ENCODE measurements at places on chromosomes 5 and 9. TPM values are rescaled to one million over a fixed set of nuclear protein-coding genes. Genes with fewer than 3 reads are reported as not detected.

- no peaks in the 10 kb centered on the region for H3K4me1 ChIP-seq
- H3K27me3 ChIP-seq = no peaks in the 10 kb centered on the region
- peaks cover 36% of the 10 kb centered on the region for H3K36me3 ChIP-seq
- H3K4me3 ChIP-seq = no peak overlapping the region
- H3K27ac ChIP-seq = no peak overlapping the region
These were observed 54.1 kb downstream of the PSMB7 start for GRCh38 chr9:124361128-124361527.

GRCh38 chr9:112404508-112404932 lies 24.6 kb downstream of the HSDL2 start:
- no peaks in the 10 kb centered on the region for H3K4me1 ChIP-seq
- no peak overlapping the region for H3K4me3 ChIP-seq
- no peak for DNase-seq
- no peaks in the 10 kb centered on the region for H3K27me3 ChIP-seq
- no peak overlapping the region for H3K27ac ChIP-seq
- H3K36me3 ChIP-seq = peaks cover 35% of the 10 kb centered on the region

GRCh38 chr9:92749071-92749933 lies 15.3 kb downstream of the BICD2 start:
- H3K27me3 ChIP-seq = no peaks in the 10 kb centered on the region
- no peaks in the 10 kb centered on the region for H3K36me3 ChIP-seq
- DNase-seq = no peak
- peaks cover 31% of the 10 kb centered on the region for H3K4me1 ChIP-seq
- H3K27ac ChIP-seq = peak overlapping the region; percentile 9

DNA sequence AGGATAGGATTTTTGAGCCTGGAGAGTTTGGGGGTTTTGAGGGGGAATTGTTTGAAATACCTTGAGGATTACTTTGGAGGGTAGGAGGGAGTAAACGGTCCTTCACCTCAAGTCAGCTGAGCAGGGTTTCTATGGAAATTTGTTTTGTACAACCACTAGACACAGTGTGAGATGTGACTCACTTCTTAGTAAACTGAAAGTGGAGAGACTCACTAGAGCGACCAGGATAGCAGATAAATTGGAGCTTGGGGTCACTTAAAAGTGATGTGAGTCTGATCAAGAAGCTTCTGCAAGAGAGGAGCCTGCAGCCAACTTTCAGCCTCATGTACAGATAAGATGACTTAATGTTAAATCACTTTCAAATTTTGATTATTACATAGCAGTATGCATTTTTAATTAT lies 1945.9 kb upstream of the NUDT12 start:
- H3K27me3 ChIP-seq = no peaks in the 10 kb centered on the region
- no peak overlapping the region for H3K27ac ChIP-seq
- DNase-seq = no peak
- no peaks in the 10 kb centered on the region for H3K36me3 ChIP-seq

DNA sequence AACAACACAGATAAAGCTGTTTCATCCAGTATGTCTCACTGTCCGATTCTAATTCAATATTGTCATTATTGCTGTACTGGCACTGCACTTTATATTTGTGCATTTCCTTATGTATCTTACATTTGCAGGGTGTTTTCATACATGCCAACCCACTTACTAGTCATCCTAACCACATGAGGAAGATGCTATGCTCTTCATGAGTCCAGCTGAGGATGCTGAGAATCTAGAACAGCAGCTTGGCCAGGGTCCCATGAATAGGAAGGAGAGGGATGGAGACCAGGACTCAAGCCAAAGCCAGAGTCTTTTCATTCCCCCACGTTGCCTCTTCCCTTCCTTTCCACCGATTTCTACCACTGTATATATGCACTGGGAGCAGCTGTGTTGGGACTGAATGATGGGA lies 292.8 kb upstream of the KLF4 start:
- no peak overlapping the region for H3K4me3 ChIP-seq
- H3K27me3 ChIP-seq = no peaks in the 10 kb centered on the region
- H3K36me3 ChIP-seq = no peaks in the 10 kb centered on the region
- no peak overlapping the region for H3K27ac ChIP-seq

PCDHGA9 gene
- 10.1 TPM for total RNA-seq

DNA sequence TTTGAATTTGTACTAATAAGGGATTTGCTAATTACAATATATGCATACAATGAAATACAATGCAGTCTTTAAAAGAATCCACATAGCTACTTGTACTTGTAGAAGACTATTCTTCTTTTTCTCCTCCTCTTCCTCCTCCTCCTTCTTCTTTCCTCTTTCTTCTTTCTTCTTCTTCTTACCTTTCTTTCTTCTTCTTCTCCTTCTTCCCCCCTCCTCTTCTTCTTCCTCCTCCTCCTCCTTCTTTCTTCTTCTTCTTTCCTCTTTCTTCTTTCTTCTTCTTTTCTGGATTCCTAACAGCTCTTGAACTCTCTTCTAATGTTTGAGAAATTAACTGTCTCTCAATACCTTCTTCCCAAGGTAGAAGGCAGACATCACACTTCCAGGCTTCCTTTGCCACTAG lies 29.3 kb upstream of the FSTL4 start:
- H3K27me3 ChIP-seq = no peaks in the 10 kb centered on the region
- H3K4me3 ChIP-seq = no peak overlapping the region
- no peak for DNase-seq
- no peaks in the 10 kb centered on the region for H3K36me3 ChIP-seq
- H3K27ac ChIP-seq = no peak overlapping the region

GRCh38 chr5:151708126-151708525 lies 21.4 kb upstream of the SPARC start:
- no peaks in the 10 kb centered on the region for H3K36me3 ChIP-seq
- no peak overlapping the region for H3K4me3 ChIP-seq
- H3K27ac ChIP-seq = no peak overlapping the region
- H3K4me1 ChIP-seq = no peaks in the 10 kb centered on the region
- DNase-seq = no peak

LRRC26 gene
- total RNA-seq = not detected

DNA sequence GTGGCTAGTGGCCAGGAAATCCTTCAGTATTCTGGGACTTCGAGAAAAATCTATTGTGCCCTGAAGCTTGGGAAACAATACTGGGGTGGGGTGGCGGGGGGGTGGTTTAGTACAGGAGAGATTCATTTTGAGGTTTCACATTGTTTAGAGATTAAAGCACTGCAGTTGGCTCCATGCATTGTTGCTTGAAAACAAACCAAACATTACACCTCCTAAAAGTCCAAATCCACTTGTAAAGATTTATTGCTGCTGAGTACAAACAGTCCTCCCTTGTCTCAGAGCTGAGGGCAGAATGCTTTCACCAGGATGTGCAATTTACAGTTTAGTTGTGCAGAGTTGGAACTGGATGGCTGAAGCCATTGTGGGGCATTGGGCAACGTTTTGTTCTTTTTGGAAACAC lies 49.4 kb downstream of the GGTA1 start:
- H3K4me1 ChIP-seq = no peaks in the 10 kb centered on the region
- H3K27me3 ChIP-seq = no peaks in the 10 kb centered on the region
- DNase-seq = no peak
- no peak overlapping the region for H3K4me3 ChIP-seq

DNA sequence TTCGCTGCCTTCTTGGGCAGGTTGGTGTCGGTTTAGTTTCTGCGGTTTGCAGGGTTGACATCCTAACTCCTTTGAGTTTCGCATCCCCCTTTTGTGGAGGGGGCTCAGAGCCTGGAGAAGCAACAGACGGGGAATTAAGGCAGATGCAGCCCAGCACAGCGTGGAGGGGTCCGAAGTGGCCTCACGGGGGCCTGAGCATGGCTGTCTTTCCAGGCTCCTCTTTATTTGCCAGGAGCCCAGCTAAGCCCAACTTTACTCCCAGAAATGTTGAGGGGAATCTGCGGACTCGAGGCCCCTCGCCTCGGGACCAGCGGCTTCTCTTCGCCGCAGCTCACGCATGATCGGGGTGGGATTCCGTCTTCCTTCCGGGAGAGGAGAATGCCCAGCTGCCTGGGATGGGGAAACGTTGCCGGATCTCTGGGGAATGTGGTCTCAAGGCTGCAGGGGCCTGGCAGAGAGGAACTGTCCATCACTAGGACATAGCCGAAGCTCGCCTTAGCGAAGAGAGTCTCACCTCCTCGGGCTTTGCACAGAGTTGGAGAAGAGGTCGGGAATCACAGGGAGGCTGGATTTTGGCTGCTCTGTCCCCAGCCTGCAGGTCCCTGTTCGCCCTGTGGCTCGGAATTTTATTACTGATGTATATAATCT lies 1.3 kb downstream of the RAI14 start:
- no peak for DNase-seq
- peak overlapping the region; percentile 89 for H3K4me3 ChIP-seq
- no peaks in the 10 kb centered on the region for H3K36me3 ChIP-seq
- peaks cover 30% of the 10 kb centered on the region for H3K4me1 ChIP-seq
- H3K27me3 ChIP-seq = peaks cover 13% of the 10 kb centered on the region
- H3K27ac ChIP-seq = peak overlapping the region; percentile 97

DNA sequence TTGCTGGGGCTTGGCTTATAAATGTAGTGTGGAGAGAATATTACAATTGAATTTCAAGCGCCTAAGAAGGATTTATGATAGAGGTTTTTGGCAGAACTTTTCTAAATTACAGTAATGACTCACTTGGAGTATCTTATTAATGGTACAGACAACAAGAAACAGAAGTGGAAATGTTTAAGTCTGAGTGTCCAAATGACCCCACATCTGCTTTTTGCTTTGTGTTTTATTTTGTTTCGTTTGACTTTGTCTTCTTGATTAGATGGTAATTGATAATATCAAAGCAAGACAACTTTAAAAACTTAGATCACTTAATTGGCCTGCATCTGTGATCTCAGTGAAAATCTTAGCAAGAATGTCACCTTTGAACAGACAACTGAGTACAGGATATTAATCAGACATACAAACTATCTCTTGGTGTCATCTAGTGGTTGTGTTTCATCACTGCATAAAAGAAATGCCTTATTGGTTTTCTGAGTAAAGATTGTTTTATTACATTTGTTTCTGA lies 577.4 kb downstream of the ISL1 start:
- peak; percentile 34 for DNase-seq
- H3K4me1 ChIP-seq = no peaks in the 10 kb centered on the region
- H3K4me3 ChIP-seq = no peak overlapping the region
- no peaks in the 10 kb centered on the region for H3K27me3 ChIP-seq
- H3K27ac ChIP-seq = no peak overlapping the region
- no peaks in the 10 kb centered on the region for H3K36me3 ChIP-seq

GRCh38 chr9:8860086-8860485 lies 1060.5 kb upstream of the DMAC1 start:
- no peak overlapping the region for H3K27ac ChIP-seq
- no peaks in the 10 kb centered on the region for H3K36me3 ChIP-seq
- no peak for DNase-seq
- no peaks in the 10 kb centered on the region for H3K27me3 ChIP-seq

GRCh38 chr9:105154723-105155191 lies 89.7 kb upstream of the SLC44A1 start:
- peaks cover 19% of the 10 kb centered on the region for H3K4me1 ChIP-seq
- H3K36me3 ChIP-seq = no peaks in the 10 kb centered on the region
- no peak overlapping the region for H3K27ac ChIP-seq
- DNase-seq = no peak

- DNase-seq = no peak
- H3K27me3 ChIP-seq = no peaks in the 10 kb centered on the region
- no peak overlapping the region for H3K27ac ChIP-seq
These were observed 72.9 kb upstream of the PRLR start for GRCh38 chr5:35303152-35303551.

GRCh38 chr9:97761056-97761598 lies 64.0 kb upstream of the XPA start:
- no peak overlapping the region for H3K4me3 ChIP-seq
- H3K27me3 ChIP-seq = no peaks in the 10 kb centered on the region
- DNase-seq = no peak
- peaks cover 3% of the 10 kb centered on the region for H3K4me1 ChIP-seq
- no peak overlapping the region for H3K27ac ChIP-seq
- no peaks in the 10 kb centered on the region for H3K36me3 ChIP-seq

DNA sequence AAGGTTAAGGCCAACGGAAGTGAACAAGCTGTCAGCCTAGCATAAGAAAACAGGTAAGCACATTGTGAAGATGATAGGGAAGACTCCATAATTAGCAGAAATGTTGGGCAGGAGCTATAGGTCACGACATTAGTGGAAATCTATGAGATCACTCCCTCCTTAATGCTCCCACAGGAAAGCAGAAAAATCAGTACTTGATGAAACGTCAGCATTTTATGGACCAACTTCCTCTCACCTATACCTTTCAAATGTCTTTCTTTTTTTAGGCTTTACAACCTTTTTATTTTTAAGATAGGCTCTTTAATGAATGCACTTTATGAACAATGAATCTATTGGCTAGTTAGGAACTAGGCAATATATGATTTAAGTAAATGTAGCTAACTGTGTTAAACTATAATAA lies 29.4 kb upstream of the HCN1 start:
- H3K27me3 ChIP-seq = no peaks in the 10 kb centered on the region
- H3K36me3 ChIP-seq = no peaks in the 10 kb centered on the region
- DNase-seq = no peak
- H3K27ac ChIP-seq = no peak overlapping the region
